A549 (cell line): ENCODE measurements at places on chromosomes 6 and 20. TPM values are rescaled to one million over a fixed set of nuclear protein-coding genes. Genes with fewer than 3 reads are reported as not detected.

Gene ZBTB46
- polyA plus RNA-seq, result 0.32 to 0.43 TPM (median 0.42 TPM) in 3 replicates

Gene SLC13A3
- polyA plus RNA-seq, result 0.19 TPM in 1 of 3 replicates, not detected in the others

Gene RBCK1
- polyA plus RNA-seq, result 105 to 117 TPM (median 112 TPM) in 3 replicates

Gene PLEKHG1
- 0.17 to 0.40 TPM (median 0.17 TPM) in 3 replicates for polyA plus RNA-seq

Gene ZNF311
- polyA plus RNA-seq, result 0.18 to 0.29 TPM (median 0.27 TPM) in 3 replicates

Gene FAM217A
- not detected in 3 replicates for polyA plus RNA-seq

Gene TFAP2C
- polyA plus RNA-seq, result 9.1 to 9.6 TPM (median 9.2 TPM) in 3 replicates

Gene LTB
- polyA plus RNA-seq, result 0.14 to 0.57 TPM (median 0.33 TPM) in 3 replicates

Gene PACRG
- polyA plus RNA-seq, result 0.14 TPM in 1 of 3 replicates, not detected in the others

- DNase-seq, result no peak
Measured at GRCh38 chr6:100185615-100186014, 191.6 kb upstream of the MCHR2 start.

DNA sequence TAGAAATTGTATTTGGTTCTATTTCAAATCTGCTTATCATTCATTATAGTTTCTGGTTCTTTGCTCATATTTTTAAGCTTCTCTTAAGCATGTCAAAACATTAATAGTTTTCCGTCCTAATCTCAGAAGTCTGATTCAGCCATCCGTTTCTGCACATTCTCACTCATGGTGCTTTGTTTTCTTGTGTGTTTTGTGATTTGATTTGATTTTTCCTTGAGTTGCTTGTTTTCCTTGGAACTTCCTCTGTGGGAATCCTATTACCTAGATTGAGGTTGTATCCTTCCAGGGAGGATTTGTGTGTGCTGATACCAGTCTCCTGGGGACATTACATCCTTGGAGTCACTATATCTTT lies 7.9 kb downstream of the SNX9 start:
- no peak for DNase-seq

DNA sequence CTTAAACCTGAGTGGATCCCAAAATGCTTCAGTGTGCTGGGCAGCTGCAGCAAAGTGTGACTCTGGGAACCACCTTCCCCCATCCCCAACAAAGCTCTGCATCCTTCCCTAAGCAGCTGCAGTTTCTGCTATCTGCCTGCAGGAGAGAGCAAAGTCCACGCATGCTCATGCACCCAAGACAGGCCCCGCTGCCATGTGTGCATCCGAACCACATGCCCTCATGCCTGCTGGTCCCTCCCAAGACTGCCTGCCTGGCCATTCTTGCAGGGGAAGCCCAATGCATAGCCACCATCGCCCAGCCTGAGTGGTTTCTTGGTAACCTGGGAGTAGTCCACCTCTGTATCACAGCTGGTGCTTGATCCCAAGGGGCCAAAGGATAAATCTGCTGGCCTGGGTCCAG lies 94.3 kb upstream of the OLIG3 start:
- DNase-seq, result no peak

- DNase-seq, result no peak
Measured at GRCh38 chr20:6707321-6707831, 60.1 kb upstream of the BMP2 start.

DNA sequence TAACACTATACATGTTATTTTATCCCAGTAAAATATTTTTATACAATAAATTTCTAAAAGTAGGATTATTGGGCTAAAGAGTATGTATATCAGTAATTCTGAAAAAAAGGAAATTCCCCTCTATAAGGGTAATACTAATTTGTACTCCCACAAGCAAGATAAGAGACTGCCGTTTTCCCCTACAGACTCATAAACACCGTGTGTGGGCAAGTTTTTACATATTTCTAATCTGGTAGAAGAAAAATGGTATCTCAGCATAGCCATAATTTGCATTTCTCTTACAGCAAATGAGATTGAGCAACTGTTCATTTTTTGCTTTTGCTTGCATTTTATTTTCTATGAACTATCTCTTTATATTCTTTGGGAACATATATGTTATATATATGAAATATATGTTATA lies 26.0 kb upstream of the MYMX start:
- DNase-seq, result no peak

- no peak for DNase-seq
Measured at GRCh38 chr6:170113141-170113540, 177.7 kb downstream of the DLL1 start.

DNA sequence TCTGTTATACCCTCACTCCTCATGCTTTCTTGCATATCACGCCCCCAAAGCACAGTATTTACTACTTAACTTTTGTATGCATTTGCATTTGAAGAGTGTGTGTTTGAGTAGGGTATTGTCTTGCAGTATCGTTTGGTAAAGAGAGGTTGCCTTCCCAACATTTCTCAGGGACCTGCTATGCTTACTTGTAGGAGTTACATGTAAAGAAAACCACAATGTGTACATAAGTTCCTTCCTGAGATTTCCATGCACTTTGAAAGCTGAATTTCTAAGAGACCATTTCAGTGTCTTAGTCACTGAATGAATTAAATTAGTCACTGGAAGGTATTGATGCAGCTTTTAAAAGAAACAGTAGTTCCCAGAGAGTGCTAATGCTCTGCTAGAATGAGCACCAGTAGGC lies 159.3 kb upstream of the LAMA2 start:
- no peak for DNase-seq

- no peak for DNase-seq
Measured at GRCh38 chr20:23058240-23058639, 8.8 kb upstream of the THBD start.

- no peak for DNase-seq
Measured at GRCh38 chr6:89073014-89073620, 7.4 kb upstream of the PNRC1 start.

DNA sequence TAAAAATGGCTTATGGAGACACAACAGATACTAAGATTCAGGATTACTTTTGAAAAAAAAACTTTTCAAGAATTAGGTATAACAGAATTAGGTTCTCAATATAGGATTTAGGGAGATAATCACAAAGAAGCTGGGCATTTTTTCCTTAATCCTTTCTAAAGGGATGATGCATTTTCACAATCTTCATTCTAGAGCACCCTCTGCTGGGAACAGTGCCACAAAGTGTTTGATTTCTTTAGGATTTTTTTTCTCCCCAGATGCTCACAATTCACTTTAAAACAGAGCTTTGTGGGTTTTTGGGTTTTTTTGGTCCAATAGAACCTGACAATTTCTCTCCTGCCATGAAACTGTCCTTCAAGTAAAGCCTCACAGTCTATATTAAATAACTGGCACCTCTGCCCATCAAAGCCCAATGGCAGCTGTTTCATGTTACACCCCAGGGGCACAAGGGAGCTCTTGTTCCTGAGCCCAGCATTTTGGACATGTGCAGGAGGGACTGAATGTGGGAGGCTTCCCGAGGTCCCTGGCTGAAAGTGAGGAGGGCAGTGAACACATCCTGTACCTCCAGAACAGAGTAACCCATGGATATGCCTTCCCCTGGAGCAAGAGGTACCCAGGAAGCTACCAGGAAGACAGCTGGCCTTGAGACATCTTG lies 39.7 kb downstream of the PREP start:
- no peak for DNase-seq

GRCh38 chr6:20538907-20539306 lies 4.7 kb downstream of the CDKAL1 start:
- no peak for DNase-seq

DNA sequence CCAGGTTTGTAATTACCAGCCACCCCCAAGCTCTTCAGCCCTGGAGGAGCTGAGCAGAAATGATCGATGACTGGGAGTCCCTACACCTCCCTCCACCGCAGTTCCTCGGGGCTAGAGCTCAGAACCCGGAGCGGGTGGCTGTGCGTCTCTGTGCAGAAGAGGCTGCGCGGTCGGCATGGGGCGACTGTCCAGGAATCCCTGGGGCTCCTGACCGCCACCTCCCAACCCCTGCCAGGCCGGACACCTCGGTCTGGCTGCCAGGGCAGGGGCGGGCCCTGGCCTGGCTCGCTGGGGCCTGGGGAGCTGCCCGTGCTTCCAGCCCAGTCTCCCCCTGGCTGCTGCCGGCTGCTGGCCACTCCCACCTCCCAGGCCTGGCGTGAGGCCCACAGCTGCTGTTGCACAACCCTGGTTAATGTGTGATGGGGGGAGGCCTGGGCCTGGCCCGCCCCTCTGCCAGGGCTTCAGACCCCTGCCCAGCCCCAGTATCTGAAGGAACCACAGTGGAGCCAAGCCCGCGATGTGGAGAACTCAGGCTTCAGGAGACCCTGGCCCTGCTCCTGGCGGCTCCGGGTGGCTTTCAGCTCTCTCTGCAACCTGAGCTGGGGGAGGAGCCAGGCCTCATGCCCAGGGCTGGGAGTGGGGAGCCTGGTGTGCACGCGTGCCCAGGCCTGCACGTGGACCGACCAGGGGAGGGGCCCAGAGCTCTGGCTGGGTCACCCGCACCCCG lies 1.2 kb downstream of the SLC2A4RG start:
- peak; percentile 90 for DNase-seq

DNA sequence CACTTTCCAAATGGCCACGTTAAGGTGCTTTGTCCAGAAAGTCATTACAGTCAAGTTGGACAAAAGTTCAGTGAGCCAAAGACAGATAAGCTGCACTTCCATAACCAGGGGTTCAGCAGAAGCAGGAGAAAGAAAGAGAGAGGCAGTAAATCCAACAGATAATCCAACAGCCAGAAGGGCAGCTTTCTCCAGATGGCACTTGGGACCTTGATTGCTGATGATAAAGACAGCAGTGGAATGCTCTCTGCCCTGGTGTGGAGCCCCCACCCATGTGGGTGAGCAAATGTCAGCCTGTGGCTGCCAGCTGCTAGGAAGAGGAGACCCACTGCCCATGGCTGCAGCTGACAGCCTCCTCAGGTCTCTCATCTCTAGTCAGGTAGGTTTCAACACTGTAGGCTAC lies 18.7 kb upstream of the NRSN1 start:
- DNase-seq, result no peak

GRCh38 chr6:21157186-21157929 lies 436.2 kb upstream of the SOX4 start:
- DNase-seq, result no peak

- DNase-seq, result no peak
Measured at GRCh38 chr6:98976674-98977385, 29.1 kb upstream of the FBXL4 start.

- no peak for DNase-seq
Measured at GRCh38 chr6:92922216-92922806, 497.0 kb downstream of the EPHA7 start.

DNA sequence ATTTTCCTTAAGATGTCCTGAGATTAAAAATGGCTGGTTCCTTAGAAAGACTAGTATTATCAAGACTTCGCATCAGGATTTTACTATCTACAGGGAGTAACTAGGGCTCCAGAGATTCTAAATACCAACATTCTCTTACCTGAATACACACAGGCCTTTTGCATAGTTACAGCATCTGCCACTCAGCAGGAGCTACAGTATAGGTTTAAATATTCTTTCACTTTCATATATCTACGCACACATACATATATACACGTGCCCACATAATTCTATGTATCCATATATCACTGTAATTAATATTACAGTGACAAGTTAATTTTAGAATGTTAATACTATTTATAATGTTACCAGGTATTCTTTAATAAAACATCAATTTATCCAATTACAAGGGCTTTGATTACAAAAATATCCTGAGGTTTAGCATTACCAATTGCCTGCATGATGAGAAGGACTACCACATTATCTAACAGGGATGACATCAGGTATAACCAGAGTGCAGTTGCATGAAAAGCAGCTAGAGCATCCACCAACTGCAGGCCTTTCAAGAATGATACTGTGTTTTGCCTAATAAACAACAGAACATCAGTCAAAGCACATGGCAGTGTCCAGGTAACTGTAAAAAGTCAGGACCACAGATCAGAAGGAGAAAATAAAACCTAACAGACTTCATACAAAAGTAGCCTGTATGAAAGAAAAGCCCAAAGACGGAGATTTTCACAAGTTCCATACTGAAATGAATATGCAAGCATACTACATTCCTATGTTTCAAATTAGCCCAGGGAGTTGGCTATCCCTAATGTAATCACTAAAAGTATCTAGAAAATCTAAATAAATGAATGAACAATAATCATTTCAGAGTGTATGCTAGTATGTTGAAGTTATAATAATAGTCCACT lies 268.7 kb downstream of the PTPRK start:
- DNase-seq, result no peak

GRCh38 chr6:126664271-126664670 lies 324.4 kb downstream of the CENPW start:
- DNase-seq, result no peak

- DNase-seq, result no peak
Measured at GRCh38 chr6:71446057-71446456, 157.4 kb downstream of the OGFRL1 start.

DNA sequence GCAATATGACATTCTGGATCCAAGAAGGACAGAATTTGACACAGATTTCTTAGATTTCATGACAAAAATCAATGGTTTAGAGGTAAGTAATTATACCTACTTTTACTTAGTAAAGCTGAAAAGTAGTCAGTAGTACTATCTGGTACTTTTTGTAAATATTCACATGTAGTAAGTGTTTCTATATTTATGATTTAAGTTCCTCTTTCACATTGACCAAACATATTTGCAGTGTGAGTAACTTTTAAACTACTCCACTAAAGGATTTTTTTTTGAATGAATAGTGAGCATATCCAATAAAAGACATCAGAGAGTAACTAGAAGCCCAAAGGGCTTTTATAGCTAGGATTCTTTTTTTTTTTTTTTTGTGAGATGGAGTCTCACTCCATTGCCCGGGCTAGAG lies 60.8 kb downstream of the DNAH8 start:
- no peak for DNase-seq

GRCh38 chr6:168666699-168667427 lies 225.9 kb downstream of the SMOC2 start:
- no peak for DNase-seq

GRCh38 chr6:126720304-126720703 lies 380.4 kb downstream of the CENPW start:
- DNase-seq, result no peak
